ENCODE measurements at places on chromosomes 1 and 21.

DNA sequence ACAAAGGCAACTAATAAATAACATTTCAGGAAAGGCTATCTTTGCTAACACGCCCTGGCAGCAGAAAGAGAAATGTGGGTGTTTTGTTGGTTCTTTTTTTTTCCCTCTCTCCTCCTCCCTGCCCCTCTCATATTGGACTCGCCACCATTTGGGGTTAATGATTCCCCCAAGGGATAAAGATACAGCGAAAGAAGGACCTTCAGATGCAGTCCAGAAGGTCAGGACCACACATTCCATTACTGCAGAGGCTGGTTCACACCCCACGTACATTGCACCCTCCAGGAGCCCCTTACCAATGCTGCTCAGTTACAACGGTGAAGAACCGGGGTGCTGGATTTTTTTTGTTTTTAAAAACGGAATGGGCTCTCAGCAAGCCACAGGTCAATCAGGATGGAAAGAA is 156.9 kb upstream of the TIAM1 start:
- DNase-seq = no peak

DNA sequence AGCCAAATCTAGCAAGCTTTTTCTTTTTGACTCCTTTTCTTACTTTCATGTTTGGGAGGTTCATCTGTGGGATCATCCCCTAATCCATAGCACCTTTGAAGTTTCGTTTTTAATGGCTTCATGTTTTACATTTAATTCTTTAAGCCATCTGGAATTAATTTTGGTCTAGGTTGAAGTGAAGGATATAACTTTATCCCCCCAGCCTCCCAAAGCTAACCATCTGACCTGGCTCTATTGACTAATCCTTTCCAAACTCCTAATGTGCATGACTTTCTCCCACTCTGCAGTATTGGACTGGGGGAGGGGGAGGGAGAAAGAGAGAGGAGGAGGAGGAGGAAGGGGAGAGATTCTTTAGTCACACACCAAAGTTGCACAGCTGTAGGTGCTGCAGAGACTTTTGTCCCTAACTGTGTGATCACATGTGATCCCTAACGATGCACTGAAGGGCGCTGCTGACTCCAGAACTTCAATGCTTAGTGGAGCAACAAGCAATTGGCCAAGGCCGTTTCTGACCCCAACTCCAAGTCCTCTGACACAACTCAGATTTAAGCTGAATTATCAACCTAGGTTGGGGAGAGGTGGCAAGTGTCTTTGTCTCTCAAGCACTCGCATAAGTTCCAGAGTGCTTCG is 191.6 kb downstream of the HUNK start:
- DNase-seq = no peak

DNA sequence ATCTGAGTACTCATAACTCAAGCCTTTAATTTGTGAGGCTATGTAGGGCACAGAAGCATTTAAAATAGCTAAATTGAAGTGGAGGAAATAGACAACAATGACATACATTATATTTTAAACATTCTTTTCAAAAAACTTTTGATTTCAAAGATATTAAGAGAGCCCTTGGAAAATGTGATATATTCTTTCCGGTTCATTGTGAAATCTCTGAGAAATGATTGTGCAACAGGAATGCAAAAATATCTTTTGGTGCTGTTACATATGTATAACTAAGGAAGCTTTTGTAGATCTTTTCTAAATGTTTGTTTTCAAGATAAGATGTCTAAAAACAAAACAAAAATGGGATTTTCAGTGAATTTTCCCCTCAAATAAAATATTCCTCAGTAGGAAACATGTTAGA is 185.2 kb downstream of the LEPR start:
- DNase-seq = no peak

DNA sequence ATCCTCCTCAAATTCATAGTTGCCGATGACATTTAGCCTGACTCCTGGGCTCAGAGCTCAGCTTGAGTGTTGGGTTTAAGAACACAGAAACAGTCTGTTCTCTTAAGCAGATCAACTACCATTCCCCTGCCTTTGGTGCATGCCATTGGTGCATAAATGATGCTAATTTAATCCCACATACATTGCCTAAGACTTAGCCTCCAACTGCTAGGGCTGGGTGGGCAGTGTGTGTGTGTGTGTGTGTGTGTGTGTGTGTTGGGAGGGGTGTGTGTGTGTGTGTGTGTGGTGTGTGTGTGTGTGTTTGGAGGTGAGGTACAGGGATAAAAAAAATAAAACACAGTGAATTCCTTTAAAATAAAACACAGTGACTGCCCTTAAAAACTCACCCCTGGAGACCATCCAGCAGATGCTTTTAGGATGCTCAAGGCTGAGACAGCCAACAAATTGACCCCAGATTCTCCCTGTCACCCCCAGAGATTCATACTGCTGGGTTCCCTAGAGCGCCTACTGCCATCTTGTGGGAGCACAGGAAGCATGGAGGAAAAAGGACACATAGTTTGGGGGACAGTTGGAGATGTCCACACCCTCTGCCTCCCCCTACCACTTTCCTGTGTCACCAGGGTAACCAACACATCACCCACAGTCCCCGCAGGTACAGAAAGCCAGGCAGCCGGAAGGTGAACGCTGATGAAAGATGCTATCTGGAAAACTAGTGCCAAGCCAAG is 30.6 kb downstream of the KLHDC7A start:
- DNase-seq = no peak

DNA sequence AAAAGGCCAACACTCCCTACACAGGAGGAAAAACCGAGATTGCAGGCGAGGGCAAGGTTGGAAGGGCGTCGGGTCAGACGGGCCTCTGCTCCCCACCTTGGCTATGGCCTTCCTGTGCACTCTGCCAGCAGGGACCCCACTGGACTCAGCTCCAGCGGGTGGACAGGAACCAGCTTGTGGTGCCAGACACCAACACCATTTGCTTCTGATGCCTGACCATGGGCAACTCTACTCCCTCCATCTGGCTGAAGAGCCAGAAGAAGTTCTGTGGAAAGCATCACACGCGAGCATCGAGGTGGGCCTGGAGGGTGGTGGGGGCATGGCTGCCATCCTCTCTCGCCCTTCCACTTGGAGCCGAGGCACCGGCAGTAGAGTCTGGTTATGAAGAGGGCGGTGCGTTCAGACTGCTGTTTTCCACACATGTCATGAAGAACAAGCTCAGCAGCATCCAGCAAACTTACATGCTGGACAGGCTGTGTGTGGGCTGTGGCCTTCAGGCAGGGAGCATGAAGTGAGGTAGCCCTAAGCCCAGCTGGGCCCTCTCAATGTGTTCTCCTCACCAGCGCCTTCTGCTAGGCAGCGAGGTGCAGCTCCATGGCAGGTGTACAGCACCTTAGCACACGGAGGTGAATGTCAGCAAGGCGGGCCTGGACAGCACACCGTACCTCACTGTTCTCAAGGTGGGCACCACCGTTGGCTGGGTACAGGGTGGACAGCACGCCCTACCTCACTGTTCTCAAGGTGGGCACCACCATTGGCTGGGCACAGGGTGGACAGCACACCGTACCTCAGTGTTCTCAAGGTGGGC is 15.6 kb upstream of the ZNF669 start:
- DNase-seq = no peak

DNA sequence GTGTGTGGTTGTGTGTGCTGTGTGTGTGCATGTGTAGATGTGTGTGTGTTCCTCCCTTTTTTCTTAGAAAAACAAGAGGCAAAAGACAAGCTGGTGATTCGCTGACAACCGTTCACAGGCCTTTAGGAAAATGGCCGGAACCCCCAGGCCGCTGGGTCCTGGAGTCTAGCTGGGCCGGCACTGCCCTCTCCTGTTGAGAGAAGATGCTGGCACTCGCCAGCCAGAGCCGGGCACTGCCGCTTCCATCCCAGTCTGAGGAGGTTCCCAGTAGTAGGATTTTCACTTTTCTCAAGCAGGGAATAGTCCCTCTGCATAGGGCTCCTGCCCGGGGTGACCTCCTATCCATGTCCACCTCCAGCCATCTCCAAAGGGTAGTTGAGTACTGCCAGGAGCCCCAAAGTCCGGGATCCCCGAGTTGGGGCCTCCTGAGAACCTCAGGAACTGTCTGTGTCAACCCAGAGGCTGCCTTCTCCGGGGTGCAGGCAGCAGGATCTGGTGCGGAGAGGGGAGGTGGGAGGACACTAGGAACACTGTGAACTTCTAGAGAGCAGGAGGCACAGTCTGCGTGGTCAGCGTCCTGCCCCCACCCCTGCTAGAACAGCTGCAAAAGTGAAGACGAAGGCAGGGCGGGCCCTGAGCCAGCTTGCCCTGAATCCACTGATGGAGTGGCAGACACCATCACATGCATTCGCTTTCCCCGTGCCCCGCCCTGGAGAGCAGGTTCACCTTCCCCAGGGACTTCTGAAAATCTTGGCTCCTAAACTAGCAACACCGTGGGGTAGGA is 44.1 kb upstream of the ARHGEF16 start:
- DNase-seq = peak; percentile 20

DNA sequence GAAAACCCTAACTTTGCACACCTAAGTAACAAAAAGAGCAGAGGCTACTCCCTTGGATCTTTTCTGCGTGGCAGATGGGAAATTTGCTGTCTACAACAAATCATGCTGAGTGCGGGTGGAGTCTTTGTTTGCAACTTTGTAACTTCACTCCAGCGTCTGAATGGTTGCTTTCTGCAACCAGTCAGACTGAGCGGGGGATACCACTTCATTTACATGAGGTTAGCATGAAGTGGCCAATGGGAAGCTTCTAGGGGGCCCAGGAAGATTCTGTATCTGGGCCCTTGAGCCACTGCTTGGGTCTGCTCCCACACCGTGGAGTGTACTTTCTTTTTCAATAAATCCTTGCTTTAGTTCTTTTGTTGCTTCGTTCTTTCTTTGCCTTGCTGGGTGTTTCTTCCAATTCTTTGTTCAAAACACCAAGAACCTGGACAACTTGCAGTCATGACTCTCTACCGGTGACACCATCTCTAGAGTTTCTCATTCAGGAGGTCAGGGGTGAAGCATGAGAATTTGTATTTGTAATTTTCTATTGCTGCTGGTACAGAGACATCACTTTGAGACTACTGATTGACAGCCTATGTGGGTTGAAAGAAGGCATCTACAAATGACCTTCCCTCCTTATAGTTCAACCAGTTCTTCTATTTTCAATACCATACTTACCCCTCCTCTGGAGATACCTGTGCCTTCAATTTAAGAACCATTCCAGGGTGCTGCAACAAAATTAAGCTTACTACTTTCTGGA is 55.8 kb upstream of the RC3H1 start:
- DNase-seq = no peak

GRCh38 chr1:223792046-223792445 is 53.7 kb downstream of the TP53BP2 start:
- DNase-seq = no peak

DNA sequence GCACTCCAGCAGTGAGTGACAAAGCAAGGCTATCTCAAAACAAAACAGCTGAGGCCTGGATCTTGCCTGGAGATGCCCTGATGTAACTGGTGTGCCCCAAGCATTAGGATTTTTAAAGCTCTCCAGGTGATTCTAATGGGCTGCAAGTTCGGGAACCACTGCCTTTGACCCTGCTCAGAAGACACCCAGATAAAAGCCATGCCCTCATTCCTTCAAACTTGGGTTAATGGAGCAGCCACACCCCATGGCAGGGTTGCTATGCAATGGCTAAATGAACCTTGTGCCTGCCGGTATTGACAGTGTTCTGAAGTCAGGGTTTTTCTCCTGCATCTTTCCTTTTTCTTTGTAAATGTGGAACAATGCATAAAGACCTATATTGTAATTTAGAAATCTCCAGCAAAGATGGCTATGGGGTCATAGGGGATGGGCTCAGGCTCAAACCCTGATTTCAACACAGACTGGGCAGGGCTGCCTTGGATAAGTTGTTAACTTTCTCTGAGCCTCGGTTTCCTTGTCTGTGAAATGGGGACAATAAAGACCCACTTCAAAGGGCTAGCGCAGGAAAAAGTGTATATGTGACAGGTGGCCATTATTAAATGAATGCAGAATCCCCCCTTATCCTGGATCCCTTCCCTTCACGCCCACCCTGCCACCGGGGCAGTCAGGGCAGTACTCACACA is 453 bp downstream of the TFF3 start:
- no peak for DNase-seq

DNA sequence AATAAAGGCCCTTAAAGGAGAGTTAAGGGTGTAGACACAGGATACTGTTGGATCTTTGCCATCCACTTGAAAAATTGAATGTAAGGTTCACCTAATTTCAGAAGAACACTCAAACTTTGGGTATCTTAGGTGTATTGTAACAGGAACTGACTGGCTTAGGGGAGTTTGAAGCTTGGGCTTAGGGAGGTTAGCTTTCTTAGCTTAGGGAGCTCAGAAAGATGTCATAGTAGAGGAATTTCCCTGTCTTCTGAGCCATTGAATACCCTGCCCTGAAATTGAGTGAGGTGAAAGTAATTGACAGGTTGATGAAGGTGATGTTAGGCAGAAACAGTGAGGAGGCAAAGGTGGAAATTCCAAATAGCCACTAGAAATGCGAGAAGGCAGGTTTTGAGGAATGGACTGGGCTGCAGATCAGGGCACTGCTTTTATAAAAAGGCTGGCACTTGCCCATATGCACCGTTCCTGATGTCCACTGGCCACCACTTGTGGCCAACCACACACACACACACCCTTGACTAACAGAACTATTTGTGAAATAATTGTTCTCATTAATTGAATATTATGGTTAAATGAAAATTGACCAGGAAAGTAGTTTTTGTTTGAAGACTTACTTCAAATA is 16.5 kb downstream of the BACH1 start:
- no peak for DNase-seq

- DNase-seq = no peak
Measured at GRCh38 chr1:98733782-98734112, 72.2 kb downstream of the SNX7 start.

DNA sequence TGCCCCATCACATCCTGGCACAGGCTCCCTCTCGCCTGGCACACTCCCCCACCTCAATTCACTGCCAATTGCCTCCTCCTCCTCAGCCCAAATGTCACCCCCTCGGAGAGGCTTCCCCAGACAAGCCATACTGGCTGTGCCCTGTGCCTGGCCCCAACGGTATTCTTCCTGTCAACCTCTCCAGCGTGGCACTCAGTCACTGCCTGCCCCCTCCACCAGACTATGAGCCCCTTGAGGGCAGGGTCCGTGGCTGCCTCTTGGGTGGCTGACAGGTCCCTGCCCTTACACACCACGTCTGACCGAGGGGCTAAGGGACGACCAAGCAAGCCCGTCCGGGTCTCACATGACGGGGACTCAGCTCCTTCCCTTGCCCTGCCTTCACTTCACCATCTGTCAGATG is 74.9 kb downstream of the MRPL37 start:
- no peak for DNase-seq

DNA sequence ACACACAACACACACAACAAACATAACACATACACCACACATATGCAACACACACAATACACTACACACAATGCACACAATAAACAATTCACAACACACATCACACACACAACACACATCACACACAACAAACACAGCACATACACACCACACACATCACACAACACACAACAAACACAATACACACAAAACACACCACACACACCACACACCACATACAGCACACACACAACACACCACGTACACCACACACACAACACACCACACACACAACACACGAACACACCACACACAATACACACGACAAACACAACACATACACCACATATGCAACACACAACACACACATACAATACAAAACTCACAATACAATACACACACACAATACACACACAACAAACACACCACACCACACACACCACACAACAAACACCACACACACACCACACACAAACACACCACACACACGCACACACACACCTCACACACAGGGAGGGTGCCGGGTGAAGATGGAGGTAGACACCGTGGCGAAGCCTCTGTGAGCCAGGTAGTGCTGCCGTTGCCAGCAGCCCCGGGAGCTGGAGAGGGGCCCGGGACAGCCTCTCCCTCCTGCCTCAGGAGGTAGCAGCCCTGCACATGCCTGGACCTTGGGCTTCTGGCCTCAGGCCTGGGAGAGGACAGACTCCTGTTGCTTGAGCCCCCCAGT is 30.4 kb upstream of the C1orf174 start:
- no peak for DNase-seq

GRCh38 chr1:27741121-27741520 is 15.4 kb downstream of the FAM76A start:
- DNase-seq = no peak
